ENCODE measurements at places on chromosomes 6 and 20.

- DNase-seq = no peak
Measured at GRCh38 chr6:155223646-155224451, 40.0 kb upstream of the CLDN20 start.

DNA sequence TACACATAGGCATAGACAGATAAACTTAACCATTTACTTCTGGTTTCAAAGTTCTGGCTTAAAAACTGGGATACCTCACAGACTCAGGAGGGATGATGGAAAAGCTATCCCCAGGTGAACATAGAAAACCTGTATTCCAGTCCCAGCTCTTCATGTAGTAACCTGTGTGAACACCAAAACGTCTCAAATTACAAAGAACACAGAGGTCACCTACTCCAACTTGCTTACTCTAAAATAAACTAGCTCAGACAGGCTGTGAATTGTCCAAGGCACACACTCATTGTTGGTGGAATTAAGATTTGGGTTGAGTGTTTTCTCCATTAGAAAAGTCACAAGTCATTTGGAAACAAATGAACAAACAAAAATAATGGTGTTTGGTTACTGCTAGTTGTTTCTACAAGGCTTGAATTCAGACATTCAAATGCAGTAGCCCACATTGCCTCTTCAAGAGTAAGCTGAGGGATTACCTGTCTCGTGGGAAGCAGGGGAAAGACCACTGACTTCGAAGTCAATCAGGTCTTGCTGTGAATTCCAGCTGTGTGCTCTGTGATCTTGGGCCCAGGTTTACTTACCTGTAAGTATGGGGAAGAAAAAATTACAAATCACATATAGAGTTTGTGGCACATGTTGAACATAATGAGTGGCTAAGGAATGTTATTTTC is 48.2 kb upstream of the LRRC1 start:
- DNase-seq = no peak

GRCh38 chr6:87745966-87746721 is 44.1 kb upstream of the AKIRIN2 start:
- DNase-seq = no peak

GRCh38 chr6:41515995-41516394 is 30.2 kb upstream of the FOXP4 start:
- DNase-seq = no peak

DNA sequence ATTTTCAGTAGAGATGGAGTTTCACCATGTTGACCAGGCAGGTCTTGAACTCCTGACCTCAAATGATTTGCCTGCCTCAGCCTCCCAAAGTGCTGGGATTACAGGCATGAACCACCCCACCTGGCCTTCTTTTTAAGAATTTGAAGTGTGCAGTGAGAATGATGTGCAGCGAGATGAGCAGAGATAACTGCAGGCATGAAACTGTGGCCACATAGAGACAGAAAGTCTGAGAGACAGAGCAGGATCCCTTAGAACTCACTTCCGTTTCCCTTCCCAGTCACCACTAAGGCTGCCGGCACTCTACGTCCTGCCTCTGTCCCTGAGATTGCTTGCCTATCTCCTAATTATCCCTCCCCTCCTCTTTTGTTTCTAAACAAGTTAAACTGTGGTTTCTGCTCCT is 27.2 kb downstream of the IL22RA2 start:
- DNase-seq = no peak

- no peak for DNase-seq
Measured at GRCh38 chr6:72966628-72967280, 258.5 kb downstream of the KHDC1L start.

DNA sequence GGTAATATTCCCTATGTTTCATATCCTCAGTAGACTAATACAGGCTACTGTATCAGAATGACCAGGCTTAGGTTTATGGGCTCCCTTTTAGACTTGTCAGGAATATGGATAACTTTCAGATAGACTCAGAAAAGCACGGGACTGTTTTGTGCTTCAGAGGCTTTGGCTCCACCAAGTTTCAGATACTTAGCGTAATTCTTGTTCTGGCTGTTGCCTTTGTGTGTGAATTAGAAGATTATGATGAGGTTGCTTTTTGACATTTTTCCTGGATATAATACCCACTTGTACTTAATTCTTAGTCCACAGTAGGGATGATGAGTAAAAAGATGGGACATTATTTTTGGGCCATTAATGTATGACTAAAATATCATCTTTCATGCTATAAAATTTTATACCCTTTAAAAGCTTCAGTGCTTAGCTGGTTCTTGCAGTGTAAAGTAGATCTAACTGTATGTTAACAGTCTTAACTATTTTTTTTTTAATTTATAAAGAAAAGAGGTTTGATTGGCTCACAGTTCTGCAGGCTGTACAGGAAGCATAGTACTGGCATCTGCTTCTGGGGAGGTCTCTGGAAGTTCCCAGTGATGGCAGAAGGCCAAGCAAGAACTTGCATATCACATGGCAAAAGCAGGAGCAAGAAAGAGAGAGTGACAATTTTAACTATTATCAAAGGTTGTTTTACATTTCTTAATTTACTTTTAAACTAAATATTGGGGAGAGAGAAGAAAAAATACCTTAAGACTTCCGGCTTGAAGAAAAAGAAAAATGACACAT is 120.7 kb downstream of the ZFAND3 start:
- DNase-seq = no peak

DNA sequence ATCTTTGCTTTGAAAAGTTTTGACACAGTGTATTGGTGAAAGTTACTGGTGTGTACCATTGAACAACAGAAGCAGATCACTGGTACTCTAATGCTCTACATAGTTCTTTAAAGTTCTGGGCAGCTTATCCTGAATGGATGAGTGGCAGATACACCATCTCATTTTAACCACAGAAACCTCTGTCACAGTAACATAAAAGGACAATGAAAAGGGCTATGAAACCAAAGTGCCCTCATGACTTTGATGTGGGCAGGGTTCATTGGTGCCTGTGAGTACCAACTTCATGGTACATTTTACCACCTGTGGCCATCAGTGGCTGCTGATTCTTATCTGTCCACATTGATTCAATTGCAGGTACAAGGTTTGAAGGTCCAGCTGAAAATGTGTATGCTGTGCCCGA is 285.7 kb upstream of the PREP start:
- no peak for DNase-seq

DNA sequence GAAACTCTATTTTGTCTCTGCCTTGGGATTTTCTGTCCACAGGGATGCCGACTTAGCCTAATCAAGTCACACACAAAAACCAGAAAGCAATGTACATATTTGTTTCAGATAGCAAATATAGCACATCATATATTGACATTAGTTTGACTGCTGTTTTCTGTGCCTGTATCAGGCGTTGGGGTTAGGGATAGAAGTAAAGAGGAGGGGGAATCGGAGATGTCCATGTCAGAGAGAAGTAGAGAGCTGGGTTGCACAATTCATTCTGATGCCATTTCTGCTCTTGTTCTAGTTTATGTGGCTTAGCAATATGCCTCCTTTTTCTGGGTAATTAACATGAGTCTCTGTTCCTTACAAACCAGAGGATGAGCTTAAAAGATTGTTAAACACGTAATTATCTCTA is 14.7 kb upstream of the IPCEF1 start:
- no peak for DNase-seq

DNA sequence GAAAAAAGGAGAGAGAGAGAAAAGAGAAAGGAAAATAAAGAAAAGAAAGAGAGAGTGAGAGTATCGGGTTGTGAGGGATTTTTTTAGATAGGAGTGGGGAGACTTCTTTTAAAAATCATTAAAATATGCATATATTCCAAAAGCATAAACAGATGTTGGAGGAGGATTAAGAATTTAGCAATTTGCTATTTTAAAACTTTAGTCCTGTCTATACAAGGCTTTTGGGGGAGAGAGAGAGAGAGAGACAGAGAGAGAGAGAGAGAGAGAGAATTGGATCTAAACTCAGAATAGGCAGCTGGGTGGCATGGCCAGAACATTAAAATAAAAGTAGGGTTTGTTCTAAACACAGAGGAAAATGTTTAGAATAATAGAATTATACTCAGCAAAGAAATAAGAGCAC is 72.1 kb downstream of the SOD2 start:
- no peak for DNase-seq

Data from SHP77 (cell line).